ENCODE measurements at places on chromosomes 7 and 10.

DNA sequence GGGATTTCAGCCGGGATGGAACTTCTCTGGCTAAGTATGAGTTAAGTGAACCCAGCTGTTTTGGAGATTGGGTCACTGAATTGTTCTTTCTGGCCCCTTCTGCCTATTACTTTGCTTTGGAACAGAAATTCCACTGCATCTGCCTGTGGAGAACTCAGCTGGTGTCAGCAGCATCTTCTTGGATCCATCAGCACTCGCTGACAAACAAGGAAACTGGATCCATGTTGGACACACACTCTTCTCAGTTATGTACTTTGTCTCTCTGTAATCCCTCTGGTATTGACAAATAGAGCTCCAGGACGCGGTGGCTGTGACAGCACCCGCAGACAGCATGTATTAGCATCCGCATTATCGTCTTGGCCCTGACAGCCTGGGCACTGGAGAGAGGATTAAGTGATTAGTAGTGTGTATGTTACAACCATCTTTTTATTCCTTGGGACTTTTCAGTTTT, 73.0 kb upstream of the BMPER start:
- no peak for DNase-seq

- DNase-seq, result no peak
Measured at GRCh38 chr7:78636727-78637126, 816.7 kb downstream of the MAGI2 start.

GRCh38 chr7:106290319-106290718, 5.5 kb upstream of the NAMPT start:
- DNase-seq, result no peak

- DNase-seq, result no peak
Measured at GRCh38 chr10:91424016-91424415, 13.9 kb downstream of the HECTD2 start.

DNA sequence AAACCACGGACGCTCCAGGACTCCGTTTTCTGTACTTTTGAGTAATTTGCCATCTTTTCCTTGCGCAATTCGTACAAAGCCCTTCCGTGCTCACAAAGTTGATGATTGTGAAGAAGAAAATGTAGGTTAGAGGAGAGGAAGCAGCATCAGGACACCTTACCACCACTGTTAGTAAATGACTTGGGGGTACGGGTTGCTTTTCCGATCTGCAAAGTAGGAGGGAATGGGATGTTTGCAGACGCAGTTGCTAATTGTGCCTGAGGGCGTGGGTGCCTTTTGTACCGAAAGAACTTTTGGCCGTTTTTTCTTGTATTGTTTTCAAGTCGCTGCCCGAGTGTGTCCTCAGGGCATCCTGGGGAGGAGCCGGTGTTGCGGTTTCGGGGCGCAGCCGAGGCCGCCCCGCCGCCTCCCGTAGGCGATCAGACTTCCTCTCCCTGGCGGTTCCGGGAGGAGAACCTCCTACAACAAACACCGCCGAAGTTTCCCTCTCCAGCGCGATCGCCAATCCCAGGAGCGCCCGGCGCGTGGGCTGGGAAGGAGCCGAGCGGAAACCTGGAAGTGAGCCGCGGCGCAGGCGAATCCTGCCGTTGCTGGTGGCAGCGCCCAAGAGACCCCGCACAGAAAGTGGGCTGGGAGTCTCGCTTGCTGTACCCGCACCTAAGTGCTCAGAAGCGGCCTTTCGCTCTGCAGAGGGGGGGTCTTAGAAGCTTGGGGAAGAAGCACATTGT, 1.0 kb downstream of the PRR15 start:
- no peak for DNase-seq

DNA sequence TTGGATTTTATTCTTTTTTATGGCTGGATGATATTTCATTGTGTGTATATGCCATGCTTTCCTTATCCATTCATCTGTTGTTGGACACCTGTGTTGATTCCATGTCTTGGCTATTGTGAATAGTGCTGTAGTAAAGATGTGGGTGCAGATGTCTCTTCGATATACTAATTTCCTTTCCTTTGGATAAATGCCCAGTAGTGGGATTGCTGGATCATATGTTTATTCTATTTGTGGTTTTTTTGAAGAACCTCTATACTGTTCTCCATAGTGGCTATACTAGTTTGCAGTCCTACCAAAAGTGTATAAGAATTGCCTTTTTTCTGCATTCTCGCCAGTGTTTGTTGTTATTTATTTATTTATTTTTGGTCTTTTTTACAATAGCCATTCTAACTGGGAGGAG, 159.8 kb downstream of the WNT2 start:
- DNase-seq, result no peak

GRCh38 chr10:47378183-47378510, 5.9 kb downstream of the ZNF488 start:
- DNase-seq, result no peak

GRCh38 chr7:5248201-5248885, 34.4 kb upstream of the SLC29A4 start:
- DNase-seq, result no peak

DNA sequence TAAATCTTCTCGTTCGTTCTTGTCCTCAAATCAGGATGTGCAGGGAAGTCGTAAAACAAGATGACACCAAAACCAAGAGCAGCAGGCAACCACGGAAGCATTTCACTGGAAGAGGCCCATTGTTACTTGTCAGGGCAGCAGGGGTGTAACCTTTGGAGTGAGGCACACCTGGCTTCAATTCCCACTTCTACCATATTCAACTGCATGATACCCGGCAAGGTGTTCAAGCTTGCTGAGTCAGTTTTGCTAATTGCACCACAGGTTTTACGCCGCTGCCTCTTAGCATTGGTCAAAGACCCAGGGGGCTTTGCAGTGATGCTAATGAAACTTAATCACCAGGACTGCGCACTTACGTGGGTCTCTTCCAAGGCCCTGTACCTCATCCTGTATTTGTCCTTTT, 50.0 kb upstream of the PTER start:
- no peak for DNase-seq

- no peak for DNase-seq
Measured at GRCh38 chr7:29494350-29494749, 69.3 kb upstream of the PRR15 start.

DNA sequence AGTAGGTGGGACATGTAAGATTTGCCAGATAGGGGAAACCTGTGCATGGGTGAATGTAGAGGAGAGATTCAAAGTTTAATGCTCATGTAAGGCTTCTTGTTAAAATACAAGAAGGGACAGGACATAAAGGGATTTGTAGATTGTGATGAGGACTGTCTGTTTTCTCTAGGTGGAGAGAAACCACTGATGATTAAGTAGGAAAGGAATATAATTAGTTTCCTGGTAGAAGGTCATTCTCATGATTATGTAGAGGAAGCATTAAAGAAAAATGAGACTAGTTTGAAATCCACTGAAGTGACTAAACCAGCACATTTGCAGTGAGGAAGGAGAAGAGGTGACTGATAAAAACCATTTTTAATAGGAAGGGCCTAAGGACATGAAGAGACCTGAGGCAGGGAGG, 19.6 kb upstream of the MACC1 start:
- no peak for DNase-seq

DNA sequence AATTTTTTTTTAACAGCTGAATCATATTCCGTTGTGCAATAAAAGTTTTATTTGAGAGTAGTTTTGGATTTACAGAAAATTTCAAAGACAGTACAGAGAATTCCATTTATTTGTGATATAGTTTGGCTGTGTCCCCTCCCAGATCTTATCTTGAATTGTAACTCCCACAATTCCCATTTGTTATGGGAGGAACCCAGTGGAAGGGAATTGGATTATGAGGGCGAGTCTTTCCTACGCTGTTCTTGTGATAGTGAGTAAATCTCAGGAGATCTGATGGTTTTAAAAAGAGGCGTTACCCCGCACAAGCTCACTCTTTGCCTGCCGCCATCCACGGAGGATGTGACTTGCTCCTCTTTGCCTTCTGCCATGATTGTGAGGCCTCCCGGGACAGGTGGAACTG, 228.0 kb upstream of the MAGI2 start:
- DNase-seq, result no peak

GRCh38 chr7:515628-516027, 4.0 kb downstream of the PDGFA start:
- DNase-seq, result no peak

DNA sequence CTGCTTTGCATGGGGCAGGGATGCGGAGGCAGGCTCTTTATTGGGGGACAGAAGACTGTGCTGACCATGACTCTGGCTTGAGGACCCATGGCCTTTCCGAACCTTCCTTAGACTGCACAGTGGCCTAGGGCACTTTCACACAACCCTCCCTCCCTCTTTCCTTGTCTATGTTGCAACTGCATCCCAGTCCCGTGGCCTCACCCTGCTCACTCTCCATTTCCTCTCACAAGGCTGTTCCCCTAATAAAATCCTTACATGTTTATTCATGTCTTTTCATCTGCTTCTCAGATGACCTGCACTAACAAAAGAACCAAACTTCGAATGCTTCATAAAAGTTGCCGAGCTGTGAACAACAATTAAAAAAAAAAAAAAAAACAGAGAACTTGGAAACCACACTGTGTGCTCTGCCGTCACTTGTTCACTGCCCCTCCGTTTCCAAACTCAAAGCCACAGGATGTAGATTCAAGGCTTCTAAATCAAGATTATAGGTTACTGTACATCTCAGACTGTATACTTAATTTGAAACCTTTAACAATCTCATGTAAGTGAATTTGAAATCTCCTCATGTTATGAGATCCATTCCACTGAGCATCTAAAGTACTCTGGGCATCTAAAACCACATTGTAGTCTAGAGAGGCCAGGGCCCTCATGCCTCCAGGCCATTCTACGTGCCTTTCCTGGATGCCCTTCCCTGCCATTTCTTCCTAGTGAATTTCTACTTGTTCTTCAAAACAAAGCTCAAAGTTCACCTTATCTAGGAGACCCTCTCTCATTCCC, 265.9 kb downstream of the SNX13 start:
- DNase-seq, result no peak

- DNase-seq, result no peak
Measured at GRCh38 chr10:101903827-101904550, 60.4 kb upstream of the KCNIP2 start.

DNA sequence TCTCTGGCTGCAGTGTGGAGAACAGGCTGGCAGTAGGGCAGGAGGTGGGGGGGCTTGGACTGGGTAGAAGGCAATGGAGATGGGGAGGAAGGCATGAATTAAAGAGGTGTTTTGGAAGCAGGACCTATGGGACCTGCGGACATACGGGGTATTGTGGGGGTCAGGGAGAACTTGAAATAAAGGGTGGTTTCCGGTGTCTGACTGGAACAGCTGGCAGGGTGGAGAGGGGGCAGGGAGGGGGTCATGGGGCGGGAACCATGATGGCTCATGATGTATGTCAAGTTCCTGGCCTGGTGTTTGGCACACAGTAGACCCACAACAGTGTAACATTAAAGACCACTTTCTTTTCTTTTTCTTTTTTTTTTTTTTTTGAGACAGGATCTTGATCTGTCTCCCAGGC, 5.5 kb downstream of the LHPP start:
- DNase-seq, result no peak

- no peak for DNase-seq
Measured at GRCh38 chr10:3750006-3750816, 34.8 kb downstream of the KLF6 start.

DNA sequence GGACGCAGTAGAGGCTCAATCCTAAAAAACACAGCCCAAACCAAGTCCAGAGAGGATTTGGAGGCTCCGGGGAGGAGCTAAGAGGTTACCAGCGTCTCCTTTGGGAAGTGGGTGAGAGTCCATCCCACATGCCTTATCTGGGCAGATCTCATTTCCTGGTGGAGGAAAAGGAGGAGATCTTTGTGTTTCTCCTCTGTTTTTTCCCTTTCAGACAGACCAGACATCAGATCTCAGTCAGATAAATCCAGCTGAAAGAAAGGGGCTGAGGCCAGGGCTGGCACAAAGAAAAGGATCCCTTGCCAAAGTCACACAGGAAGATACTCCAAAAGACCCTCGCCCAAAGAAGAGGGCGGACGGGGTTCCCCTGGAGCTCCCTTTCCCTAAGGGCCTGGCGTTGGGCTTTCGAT, 58.3 kb upstream of the COMTD1 start:
- DNase-seq, result no peak

DNA sequence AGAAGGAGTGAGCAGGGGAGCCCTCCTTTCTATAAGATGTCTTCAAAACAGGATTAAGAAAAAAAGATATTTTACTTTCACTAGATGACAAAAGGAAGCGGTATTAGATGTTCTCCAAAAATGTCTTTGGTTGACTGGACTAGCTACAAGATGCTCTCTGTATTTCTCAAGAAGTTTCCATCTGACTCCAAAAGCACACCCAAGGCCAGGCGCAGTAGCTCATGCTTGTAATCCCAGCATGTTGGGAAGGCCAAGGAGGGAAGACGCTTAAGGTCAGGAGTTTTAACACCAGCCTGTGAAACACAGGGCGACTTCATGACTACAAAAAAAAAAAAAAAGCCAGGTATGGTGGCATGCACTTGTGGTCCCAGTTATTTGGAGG, 84.5 kb downstream of the PIP4K2A start:
- no peak for DNase-seq

GRCh38 chr10:124721330-124722045, 22.7 kb downstream of the FAM53B start:
- DNase-seq, result no peak
